Brain pericyte (primary cell): ENCODE measurements at places on chromosomes 2 and 18.

DNA sequence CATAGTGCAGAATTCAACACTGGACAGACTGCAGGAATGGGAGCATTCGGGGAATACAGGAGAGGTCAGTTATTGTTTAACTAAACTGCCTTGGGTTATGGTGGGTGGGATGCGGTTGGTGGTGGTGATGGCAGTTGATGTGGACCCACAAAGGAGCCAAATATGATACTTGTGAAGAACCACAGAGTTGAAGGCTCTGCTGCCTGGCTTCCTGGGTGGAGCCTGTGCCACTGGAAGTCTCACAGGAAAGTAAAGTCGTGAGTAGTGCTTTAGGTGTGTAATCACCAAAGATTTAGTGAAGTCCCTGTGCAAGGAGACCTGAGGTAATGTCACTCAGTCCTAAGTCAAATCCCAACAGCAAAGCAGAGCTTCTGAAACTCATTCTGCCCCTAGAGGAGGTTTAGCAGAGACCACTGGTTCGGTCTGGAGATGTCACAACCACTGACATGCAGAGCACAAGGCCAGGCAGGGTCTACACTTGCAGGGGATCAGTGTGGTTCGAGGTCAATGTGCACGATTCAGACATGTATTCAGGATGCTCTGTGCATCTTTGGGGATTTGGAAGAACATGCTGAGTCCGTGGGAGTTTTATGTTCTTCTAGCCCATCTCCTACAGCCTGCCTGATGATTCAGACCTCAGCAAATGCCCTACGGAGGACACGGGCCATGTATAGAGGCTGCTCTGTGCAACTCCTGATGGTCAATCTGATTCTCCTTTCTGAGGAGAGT is 1150.9 kb downstream of the RPIA start:
- no peak for DNase-seq

DNA sequence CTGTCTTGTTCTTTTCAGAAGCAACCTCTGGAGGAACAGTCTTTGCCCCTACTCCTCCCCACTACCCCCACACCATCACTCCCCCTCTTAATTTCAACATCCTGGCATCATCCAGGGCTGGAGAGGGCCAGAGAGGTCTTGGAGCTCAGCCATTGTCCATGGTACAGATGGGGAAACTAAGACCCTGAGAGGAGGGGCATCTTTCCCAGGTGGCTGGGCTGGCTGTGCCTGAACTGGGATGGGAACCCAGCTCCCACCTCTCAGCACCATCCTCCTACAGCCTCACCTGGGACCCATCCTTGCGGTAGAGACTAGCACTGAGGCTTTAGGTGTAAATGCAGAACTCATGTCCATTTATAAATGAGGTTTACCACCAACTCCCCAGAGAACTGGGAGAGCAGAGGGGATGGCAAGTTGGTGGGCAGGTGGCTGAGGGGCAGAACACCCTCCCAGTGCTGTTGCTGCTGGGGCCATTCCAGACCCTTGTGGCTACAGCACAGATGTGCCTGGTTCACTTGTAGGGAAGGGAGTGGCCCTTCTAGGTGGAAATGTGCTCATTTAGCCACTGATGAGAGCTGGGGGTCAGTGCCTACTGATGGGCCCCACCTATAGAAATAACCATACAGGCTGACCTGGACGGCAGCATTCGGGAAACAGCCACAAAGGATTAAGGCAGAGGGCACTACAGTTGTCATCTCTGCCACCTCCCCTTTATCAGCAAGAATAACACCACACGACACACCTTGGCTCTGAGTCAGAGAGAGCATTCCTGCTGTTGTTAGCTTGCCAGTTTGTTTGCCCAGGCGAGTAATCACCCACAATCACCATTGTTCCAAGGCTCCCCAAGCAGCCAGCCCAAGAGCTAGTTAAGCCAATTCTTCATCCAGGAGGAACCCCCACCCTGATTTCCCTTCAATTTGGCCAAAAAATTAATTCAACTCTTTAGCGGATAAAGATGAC is 2.1 kb downstream of the MLPH start:
- no peak for DNase-seq

- no peak for DNase-seq
These were observed 28.4 kb upstream of the DTNB start for GRCh38 chr2:25701801-25702200.

GRCh38 chr2:65353046-65353445 is 79.4 kb downstream of the SPRED2 start:
- DNase-seq: no peak
